ENCODE measurements at places on chromosomes 5 and 9.

DNA sequence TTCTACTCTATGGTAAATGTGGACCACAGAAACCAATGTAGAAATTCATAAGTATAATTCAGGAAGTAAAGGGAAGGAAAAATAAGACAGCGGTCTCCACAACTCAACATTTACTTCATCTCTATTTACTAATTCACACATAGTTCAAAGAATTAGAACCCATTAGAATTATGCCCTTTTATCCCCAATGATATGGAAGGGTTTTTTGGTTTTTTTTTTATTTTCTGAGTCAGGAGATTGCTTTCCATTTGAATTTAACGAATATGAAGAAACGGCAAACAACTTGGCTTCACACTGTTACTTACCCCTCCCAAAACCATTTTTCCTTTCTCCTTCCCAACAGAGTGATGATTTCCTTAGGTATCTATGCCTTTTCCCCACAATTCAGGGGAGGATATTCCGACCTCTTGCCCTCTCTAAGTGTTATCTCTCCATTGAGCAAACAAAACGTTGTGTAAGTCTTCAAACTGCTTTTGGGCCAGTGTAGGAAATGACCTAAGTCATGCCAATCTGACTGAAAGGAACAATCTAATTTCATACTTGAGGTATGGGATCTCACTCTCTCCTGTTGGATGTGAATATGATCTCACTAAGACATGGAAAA, 72.0 kb downstream of the CETN3 start:
- no peak for DNase-seq

- DNase-seq: no peak
Measured at GRCh38 chr5:123518111-123518510, 6.1 kb downstream of the CSNK1G3 start.

DNA sequence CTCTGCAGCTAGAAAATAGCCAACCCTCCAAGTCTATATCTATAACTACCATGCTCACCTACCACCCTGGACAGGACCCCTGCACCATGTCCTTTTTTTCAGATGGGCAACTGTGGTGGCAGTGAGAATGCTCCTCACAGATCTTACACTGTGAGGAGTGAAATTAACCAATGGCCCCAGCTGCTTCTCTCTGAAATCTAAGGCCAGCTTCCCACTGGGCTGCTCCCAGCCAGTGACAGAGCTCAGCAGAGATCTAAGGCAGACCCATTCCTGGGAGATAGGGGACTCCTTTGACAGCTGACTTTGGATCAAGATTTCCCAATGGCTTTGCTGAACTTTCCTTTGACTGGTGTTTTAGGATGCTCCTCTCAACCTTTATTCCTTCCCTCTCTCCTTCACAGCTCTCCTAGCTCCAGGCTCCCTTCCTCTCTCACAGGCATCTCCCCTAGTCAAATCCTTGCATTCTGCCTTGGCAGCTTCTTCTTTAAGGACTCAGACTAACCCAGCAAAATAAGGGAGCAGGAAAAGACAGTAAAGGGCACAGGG, 1.6 kb upstream of the ARAP3 start:
- DNase-seq: no peak

GRCh38 chr5:150758203-150758530, 650 bp downstream of the DCTN4 start:
- DNase-seq: no peak

DNA sequence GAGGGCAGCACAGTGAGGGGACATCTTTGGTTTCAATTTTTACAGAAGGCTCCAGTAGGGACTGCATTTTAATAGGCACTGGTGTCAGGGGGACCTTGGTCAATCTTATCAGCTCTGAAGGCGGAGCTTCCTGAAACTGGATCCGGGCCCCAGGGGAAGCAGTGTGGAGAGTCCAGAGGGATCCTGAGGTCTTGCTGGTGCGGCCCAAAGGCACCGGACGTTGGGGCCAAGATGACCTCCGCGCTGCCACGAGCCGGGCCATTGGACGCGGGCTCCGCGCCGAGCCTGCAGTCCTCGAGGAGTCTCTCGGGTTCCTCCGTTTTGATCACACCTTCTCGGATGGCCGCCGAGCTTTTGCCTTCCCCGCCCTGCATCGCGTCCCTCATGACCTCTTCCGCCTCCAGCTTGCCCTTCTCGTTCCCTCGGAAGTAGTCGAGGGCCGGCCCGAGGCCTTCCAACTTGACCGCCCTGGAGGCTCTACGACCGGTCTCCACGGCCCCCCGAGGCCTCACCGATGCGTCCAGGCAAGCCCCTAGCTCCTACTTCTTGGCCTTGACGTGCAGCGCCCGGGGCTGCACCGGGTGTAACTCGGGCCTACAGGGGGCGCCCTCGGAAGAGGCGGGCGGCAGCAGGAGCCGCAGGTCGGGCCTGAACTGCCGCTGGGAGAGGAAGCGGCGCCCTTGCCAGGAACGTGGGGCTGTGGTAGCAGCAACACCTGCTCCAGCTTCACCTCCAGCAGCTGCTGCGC, 18.8 kb downstream of the C5orf52 start:
- DNase-seq: no peak

DNA sequence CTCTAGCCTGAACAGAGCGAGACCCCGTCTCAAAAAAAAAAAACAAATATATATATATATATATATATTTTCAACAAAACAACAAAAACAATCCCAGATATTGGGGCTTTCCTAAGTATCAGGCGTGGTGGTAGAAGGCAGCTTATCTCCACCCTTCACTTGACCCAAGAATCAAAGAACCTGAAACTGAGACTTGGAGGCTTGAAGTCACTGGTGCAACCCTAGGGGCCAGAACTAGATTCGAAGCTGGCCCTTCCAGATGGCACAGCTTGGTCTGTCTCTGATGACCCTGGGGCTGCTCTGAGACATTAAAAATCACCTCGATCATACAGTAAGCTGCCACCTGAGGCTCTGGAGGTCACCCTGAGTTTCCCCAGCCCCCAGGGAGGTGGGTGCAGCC, 1.3 kb upstream of the KCNMB1 start:
- DNase-seq: no peak

GRCh38 chr5:128490761-128491160, 47.3 kb downstream of the FBN2 start:
- no peak for DNase-seq

GRCh38 chr5:16784843-16785791, 151.0 kb downstream of the MYO10 start:
- no peak for DNase-seq

GRCh38 chr5:129379406-129379805, 80.7 kb upstream of the ADAMTS19 start:
- no peak for DNase-seq

DNA sequence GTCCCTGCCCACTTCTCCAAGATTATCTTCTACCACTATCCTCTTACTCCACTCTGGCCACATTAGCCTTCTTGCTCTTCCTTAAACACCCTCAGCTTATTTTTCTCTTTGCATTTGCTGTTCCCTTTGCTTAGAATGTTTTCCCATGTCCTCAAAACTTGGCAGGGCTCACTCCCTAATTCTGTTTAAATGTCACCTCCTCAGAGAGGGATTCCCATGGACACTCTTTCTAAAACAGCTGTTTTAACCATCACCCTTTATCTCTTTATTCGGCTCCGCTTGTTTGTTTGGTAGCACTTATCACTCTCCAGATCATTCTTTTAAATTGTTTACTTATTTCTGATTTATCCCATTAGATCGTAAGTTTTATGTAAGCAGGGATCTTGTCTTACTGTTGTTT, 278.5 kb downstream of the CWC27 start:
- DNase-seq: no peak

DNA sequence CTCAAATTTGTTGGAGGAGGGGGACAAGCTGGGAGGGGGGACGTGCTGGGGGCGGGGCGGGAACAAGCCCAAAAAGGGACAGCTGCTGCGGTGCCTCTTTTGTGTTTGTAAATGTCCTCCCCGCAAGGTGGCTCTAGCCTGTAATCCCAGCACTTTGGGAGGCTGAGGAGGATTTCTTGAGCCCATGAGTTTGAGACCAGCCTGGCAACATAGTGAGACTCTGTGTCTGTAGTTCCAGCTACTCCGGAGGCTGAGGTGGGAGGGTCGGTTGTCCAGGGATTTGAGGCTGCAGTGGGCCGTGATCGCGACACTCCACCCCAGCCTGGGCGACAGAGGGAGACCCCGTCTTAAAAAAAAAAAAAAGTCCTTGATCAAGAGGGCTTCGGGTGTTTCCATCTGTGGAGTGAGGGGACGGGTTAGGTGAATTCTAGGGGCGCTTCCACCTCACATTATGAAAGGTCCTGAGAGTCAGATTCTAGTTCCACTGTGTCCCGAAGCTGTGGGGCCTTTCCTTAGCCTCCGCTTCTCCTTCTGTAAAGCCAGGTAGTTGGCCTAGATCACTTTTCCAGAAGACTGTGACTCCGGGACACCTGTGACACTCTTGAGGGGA, 779 bp upstream of the CTNNA1 start:
- DNase-seq: no peak

GRCh38 chr9:137827908-137828526, 49.6 kb upstream of the CACNA1B start:
- no peak for DNase-seq

DNA sequence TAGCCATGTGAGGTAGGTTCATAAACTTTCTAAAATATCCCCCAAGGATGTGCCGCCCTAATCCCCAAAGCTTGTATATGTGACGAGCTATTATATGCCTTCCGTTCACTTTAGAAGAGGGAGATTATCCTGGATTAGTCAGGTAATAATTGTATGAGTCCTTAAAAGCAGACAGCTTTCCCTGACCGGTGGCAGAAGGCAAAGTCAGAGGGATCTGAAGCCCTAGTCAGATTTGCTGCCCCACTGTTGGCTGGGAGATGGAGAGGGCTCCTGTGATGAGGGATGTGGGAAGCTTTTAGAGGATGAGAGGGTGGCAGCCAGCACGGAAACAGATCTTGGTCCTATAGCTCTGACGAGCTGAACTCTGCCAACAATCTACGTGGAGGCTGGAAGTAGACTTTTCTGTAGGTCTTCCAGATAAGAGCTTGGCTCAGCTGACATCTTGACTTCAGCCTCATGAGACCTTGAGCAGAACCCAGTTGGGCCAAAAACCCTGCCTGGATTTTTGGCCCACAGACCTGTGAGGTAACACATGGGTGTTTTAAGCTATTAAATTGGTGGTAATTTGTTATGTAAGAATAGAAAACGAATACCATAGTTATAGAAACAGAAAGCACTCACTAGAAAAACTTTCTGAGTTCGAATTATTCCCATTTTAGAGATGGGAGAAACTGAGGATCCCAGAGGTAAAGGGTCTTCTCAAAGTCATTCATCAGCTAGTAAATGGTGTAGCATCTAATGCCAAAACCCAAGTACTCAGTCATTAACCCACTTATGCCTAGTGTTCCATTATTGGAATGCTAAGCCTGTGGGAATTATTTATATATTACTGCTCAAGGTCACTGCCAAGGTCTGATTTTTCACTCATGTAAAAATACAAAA, 48.9 kb downstream of the SH3PXD2B start:
- no peak for DNase-seq

GRCh38 chr9:14741369-14741768, 18.8 kb upstream of the CER1 start:
- DNase-seq: no peak

- no peak for DNase-seq
Measured at GRCh38 chr5:85249204-85249603, 864.5 kb upstream of the EDIL3 start.

DNA sequence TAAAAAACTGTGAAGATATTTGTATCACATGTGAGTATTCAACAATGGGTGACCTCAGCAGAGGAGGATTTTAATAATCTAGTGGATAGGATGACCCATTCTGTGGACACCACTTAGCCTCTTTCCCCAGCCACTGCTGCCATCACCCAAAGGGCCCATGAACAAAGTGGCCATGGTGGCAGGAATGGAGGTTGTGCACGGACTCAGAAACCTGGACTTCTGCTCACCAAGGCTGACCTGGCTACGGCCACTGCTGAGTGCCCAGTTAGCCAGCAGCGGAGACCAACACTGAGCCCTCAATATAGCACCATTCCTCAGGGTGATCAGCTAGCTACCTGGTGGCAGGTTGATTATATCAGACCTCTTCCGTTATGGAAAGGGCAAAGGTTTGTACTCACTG, 1410.4 kb upstream of the CDH9 start:
- DNase-seq: no peak

DNA sequence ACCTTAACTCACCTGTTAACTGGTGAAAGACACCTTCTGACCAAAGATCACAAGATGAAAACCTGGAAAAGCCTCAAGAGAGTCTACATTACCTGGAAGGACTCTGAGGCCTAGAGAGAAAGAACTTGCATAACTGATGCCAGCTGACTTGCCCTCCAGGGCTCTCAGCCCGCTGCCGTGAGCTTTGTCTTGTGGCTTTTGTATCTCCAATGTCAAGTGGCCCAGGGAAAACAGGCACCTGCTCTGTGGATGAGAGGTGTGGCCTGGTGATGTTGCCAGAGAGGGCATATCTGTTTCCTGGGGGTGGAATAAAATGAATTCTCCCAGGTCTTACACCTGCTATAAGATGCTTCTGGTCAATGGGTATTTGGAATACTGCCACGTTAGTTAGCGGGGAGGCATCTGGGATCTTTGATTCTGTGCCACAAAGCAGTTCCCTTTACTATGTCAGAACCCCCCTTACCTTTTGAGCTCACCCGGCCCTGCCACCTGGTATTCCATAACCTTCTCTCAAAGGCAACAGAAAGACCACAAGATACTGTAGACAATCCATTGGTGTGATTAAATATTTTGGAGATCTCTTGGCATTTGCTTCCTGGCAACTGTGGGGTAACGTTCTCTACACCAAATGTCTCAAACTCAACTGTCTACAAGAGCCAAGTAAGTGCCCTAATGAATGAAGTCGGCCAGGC, 54.9 kb upstream of the N4BP3 start:
- no peak for DNase-seq

DNA sequence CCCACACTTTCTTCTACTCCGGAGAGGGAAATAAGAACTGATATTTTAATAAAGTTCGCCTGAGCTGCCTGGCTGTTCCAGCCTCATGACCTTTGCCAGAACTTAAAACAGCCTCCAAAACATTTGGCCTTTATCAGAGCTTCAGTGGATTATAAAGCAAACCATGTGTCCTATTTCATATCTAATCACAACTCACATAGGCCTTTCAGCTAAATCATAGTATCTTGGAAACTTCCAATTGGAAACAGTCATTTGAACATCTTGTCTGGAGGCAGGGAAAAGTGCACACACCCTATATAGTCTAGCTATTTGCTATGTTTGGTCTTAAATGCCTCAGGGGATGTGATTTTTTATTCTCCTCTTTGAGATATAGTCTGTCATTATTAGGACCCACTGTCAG, 46.0 kb upstream of the FREM1 start:
- no peak for DNase-seq

Measured in fibroblast of skin of left quadriceps (primary cell).